ENCODE measurements at places on chromosomes 6 and 20.

GRCh38 chr20:21633829-21634228 lies 71.6 kb upstream of the PAX1 start:
- DNase-seq, result no peak

- no peak for DNase-seq
Observed at GRCh38 chr20:50153153-50153499, 397 bp downstream of the PEDS1 start.

- no peak for DNase-seq
Observed at GRCh38 chr6:84183430-84183829, 44.0 kb downstream of the CEP162 start.

- no peak for DNase-seq
Observed at GRCh38 chr20:50467174-50467573, 43.0 kb upstream of the PTPN1 start.

GRCh38 chr6:82781620-82782204 lies 283.9 kb downstream of the UBE3D start:
- no peak for DNase-seq

- DNase-seq, result no peak
Observed at GRCh38 chr6:93751969-93752368, 332.6 kb upstream of the EPHA7 start.

DNA sequence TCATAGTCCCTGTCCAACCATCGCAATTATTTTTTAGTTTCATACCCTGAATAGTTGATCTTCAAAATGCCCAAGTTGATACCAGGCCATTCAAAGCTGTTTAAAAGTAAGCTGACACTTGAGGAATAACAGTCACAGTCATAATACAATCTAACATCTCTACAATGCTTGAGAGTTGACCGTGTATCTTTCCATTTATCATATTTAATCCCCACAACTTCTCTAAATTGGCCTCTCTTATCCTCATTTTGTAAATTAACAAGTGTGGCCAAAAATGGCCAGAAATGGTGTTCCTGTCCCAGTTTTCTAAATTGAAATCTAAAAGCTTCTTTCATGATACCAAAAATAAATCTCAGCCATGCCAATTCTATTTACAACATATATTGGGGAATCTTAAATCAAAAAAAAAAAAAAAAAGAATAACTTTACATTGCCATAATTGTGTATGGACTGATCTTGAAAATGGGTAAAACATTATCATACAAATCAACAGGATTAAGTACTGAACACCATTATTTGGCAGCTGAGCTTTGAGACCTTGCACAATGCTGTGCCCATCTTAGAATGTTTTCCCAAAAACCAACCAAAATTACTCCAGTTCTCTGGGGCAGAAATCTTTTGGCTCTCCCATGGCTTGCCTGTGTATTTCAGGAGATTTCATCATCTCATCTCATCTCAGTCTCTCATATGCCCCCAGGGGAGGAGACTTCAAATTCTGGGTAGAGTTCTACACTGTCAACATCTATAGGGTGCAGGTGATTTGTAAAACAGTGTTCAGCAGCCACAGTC lies 448.7 kb upstream of the JARID2 start:
- no peak for DNase-seq

- no peak for DNase-seq
Observed at GRCh38 chr20:24102290-24102689, 113.7 kb upstream of the GGTLC1 start.

- DNase-seq, result no peak
Observed at GRCh38 chr20:32332614-32333013, 25.5 kb upstream of the ASXL1 start.

DNA sequence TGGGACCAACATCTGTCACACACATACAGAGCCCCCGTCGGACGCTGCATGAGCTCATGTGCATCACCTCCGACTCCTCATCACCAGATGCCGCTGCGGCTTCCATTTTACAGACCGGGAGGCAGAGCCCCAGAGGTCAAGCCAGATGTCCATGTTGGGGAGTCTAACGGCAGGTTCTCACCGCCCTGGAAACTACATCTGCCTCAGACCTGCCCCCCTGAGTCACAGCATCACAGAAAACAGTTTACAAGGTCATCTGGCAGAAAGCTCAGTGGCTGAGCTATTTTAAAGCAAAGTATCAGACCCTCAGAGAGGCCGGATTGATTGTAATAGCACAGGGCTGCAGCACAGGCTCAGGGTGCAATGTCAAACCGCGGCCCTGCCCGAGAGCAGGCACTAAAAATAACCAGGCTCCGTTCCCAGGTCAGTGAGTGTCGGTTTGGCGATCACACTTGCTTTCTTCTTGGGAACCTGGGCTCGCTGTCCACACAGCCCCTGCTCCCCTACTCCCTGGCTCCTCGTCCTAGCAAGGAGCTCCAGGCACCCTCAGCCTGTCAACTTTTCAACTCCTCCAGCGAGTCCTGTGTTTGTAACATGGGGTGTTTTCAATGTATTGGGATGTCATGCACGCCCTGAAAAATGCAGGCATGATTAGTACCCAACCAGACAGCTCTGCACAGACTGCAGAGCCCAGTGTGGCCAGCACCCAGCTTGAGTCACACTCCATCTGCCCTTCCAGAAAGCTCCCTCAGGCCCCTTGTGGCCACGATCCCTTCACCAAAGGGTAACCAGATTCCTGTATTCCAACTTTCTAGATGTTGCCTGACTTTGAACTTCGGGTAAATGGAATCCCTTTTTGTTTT lies 264.5 kb downstream of the CDH4 start:
- DNase-seq, result no peak

DNA sequence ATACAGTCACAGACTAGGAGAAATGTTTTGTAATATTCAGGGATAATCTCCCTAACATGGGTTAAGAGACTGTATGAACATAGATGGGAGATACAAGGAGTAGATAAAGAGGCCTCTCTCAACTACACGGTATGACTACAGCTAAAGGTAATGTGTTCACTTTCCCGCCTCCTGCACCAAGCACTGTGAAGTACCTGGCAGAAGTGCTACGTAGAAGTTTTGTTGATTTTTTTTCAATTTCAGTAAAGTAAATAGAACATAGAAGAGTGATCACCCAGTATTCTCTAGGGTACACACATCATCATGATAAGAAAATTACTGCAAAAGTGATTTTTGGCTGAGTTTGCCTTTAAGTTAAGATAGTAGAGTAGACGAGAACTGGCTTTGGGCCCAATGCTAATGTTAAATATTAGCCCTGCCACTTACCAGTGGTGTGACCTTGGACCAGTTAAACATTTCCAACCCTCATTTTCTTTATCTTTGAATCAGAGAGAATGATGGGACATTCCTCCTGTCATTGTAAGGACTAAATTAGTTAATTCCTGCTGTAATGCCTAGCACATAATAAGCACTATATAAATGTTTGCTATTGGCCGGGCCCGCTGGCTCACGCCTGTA lies 183.6 kb downstream of the COL9A1 start:
- DNase-seq, result no peak

DNA sequence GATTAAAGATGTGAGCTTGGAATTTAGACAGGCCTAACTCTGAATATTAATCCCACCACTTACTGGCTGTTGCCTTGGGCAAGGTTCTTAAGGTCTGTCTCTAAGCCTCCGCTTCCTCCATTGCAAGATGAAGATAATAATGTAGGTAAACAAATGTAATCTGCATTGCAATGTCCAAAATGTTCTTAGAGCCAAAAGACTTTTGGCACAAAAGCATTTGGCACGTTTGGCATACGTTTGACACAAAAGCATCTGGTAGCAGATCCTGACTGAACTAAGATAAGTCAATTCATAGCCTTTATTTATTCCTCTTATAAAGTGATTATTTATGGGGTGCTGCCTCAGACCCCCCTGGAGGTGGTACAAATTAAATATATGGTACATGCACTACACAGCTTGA lies 229.9 kb upstream of the STXBP5 start:
- DNase-seq, result no peak

DNA sequence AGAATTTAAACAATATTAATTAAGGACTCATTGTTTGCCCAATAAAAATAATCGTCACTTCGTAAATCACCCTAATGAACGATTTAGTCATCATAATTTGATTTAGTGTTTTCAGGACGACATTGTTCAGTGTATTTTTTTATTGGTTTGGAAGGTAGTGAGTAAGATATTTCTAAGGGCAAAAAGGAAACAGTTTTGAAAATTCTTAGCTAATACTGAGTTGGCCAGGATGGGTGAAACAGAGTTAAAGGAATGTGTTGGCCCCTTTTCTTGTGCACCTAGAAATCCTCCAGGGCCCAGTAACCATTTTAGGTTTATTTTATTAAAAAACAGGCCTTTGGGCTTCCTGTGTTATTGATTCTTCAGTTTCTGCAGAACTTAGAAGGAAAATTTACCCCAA lies 25.3 kb downstream of the ANKS1A start:
- no peak for DNase-seq

Data from activated CD8-positive, alpha-beta memory T cell treated with anti-CD3 and anti-CD28 coated beads, Interleukin-2, amount 50 U/mL, for 4 hours (primary cell).